ENCODE measurements at places on chromosomes 1 and 21. TPM values are rescaled to one million over a fixed set of nuclear protein-coding genes. Genes with fewer than 3 reads are reported as not detected.

DNA sequence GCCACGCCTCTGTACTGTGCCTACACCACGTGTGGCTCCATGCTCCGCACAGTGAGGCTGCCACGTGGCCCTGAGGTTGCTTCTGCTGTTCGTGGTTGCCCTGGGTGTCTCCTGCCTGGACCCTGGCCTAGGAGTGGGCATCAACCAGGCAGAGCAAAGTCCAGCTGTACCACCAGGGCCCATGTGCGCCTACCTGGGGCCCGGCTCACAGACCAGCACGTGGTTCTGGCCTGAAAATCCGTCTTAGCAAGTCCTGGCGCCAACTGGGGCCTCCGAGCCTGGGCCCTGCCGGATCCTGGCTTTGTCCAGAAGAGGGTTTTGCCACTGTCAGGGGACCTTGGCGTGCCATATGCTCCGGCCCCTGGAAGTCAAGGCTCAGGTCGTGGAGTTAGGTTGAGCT is 107.1 kb upstream of the TTC34 start:
- no peak for DNase-seq

- no peak for DNase-seq
Observed at GRCh38 chr21:45146801-45147200, 72.4 kb downstream of the ADARB1 start.

Gene LAX1
- total RNA-seq, result 28.4 TPM

DNA sequence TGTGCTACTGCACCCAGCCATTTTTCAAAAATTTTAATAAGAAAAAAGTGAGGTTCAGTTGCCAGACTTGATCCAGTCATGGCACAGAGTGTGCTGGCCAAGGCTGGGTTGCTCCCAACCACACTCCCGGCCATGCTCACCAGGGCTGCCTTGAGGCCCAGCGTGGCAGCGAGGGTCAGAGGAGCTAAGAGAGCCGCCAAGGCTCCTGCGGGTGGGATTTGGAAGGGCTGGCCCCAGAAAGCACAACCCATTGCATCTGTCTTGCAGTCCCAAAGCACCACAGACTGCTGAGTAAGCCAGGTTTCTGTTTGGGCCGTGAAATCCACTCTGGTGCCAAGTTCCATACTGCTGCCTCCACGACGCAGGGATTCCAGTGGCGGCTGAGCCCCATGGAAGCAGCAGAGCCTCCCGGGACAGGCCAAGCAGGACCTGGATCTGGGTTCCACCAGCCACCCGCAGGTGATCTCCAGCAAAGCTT is 22.6 kb downstream of the ZBTB17 start:
- no peak for DNase-seq

DNA sequence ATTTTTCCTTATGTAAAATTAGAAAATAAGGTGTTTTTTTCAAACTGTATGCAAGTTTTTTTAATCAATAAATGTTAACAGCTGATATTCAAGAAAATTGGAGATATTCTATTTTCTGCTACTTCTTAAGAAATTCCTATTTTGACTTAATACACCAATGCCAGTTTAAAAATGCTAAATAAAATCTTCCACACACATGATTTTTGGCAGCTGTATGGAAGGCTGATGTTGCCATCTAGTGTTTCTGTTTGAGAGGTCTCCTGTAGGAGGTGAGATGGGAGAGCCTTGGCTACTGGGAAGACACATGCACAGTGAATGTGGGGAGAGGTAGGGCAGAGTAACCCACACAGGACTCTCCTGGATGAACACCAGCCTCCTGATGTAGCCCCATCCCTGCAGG is 29.2 kb upstream of the OR2B11 start:
- no peak for DNase-seq

DNA sequence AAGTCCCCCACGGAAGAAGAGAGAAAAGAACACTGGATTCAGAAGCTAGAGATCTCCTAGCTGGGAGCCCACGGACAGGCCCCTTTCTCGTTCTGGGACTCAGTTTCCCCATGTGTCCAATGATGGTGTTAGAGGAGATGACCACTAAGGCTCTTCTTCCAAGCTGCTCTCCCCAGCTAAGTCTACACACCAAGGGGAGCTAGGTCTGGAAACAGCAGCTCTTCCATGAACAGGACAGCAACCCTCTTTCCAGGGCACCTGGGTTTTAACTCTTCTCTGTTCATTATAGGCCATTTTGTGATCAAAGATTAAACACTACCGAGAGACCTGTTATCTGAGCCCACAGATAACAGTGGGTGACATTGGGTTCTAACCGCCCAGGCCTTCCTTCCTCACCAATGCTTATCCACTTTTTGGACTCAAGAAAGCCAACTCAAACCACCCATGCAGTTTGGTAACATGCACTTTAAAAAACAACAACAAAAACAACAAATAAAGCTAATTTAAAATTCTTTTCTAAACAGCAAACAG is 85.9 kb downstream of the MRPL37 start:
- DNase-seq, result no peak

GRCh38 chr21:39663742-39664492 is 51.2 kb downstream of the B3GALT5 start:
- DNase-seq, result no peak

Gene LCE2B
- not detected for total RNA-seq
